Stimulated activated CD4-positive, alpha-beta T cell treated with anti-CD3 and anti-CD28 coated beads, TNF-alpha, amount 100 ng/mL, for 4 hours (primary cell): ENCODE measurements at places on chromosomes 4 and X.

DNA sequence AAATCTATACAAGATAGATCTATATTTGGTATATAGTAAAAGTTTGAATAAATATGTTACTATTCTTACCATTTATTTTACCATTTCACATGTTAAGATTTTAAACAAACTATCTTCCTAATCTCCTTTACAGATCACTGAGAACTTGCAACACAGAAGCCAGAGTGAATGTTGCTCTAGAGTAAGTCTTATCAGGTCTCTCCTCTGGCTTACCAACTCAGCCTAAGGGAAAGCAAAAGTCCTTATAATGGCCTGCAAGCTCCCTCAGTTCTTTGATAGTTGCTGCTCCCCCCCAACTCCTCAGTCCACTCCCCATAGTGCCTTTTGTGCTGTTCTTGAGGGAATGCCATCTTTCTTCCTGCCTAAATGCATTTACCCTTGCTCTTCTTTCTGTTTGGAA is 25.7 kb upstream of the SLC7A11 start:
- no peak for DNase-seq

DNA sequence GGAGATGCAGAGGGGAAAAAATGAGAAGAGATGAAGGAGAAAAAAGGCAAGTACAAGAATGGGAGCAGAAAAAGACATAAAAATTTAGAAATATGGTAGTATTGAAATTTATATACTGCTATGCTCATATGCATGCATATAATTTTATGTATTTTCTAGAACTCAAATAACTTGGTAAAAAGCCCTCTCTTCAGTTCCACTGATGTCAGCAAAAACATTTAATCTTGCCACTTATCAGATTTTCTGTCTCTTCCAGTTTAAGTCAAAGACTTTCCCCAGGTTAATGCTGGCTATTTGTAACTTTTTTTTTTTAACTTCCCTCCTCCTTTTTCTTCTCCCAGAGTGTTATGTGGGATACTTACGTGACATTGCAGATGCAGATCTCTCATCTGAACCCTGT is 617.5 kb upstream of the CPEB2 start:
- DNase-seq, result no peak

GRCh38 chr4:108959491-108959890 is 196.6 kb upstream of the ETNPPL start:
- no peak for DNase-seq

DNA sequence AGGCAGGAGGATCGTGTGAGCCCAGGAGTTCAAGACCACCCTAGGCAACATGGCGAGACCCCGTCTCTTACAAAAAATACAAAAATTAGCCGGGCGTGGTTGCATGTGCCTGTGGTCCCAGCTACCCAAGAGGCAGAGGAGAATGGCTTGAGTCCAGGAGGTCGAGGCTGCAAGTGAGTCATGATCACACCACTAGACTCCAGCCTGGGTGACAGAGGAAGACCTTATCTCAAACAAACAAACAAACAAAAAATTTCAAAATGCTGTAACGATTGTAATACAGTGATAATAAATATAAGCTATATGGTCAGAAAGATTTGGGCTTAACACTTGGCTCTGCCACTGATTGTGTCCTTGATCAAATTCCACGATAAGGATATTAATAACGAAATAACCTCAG is 24.2 kb downstream of the SLC25A4 start:
- no peak for DNase-seq

GRCh38 chrX:2145692-2146367 is 354.9 kb downstream of the DHRSX start:
- DNase-seq, result no peak

GRCh38 chr4:178275671-178276360 is 833.6 kb upstream of the AGA start:
- no peak for DNase-seq
